Caco-2 (cell line): ENCODE measurements at places on chromosomes 5 and 9. TPM values are rescaled to one million over a fixed set of nuclear protein-coding genes. Genes with fewer than 3 reads are reported as not detected.

DNA sequence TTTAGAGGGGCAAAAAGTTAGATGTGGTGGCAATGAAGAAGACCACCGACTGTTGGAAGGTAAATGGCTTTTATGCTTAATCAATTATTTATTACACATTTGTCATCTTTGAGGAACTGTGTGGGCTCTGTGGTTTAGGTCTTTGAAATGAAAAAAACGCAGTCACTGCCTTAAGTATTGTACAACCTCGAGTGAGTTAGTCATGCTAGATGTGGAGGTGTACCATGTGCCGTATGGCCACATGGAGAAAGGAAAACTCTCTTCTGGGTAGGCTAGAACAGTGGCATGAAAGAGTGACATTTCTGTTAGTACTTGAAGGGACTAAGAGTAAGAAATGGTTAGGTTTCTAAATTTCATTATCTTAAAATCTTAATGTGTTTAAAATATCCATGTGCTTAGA, 166.1 kb downstream of the HACD4 start:
- no peak overlapping the region for H3K4me3 ChIP-seq
- DNase-seq, result no peak
- no peak overlapping the region for H3K27ac ChIP-seq
- peaks cover 6% of the 10 kb centered on the region; the same call in 1 of the 2 replicates for H3K4me1 ChIP-seq
- H3K36me3 ChIP-seq, result no peaks in the 10 kb centered on the region
- no peaks in the 10 kb centered on the region for H3K27me3 ChIP-seq

MLLT3 gene
- 22.0 and 24.4 TPM in 2 replicates for total RNA-seq

GRCh38 chr5:38948501-38948900, 102.7 kb downstream of the OSMR start:
- no peak for DNase-seq
- H3K36me3 ChIP-seq, result peaks cover 4% of the 10 kb centered on the region
- H3K4me3 ChIP-seq, result no peak overlapping the region
- no peaks in the 10 kb centered on the region for H3K4me1 ChIP-seq

NTRK2 gene
- not detected in 2 replicates for total RNA-seq

LCN10 gene
- not detected in 2 replicates for total RNA-seq

GM2A gene
- 27.6 and 28.0 TPM in 2 replicates for total RNA-seq

- H3K4me3 ChIP-seq, result no peak overlapping the region
- no peak overlapping the region for H3K27ac ChIP-seq
- no peaks in the 10 kb centered on the region for H3K36me3 ChIP-seq
- H3K27me3 ChIP-seq, result no peaks in the 10 kb centered on the region
- no peak for DNase-seq
Observed at GRCh38 chr5:162496100-162496808, 428.7 kb downstream of the GABRG2 start.

DNA sequence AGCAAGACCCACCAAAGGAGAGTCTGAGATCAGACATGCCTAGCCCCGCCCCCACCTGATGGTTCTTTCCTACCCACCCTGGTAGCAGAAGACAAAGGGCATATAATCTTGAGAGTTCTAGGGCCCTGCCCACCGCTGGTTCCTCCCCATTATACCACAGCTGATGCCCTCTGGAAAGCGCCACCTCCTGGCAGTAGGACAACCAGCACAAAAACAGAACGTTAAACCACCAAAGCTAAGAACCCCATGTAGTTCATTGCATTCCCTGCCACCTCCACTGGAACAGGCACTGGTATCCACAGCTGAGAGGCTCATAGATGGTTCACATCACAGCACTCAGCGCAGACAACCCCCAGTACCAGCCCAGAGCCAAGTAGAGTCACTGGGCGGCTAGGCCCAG, 81.2 kb upstream of the TRPC7 start:
- no peak overlapping the region for H3K4me3 ChIP-seq
- H3K36me3 ChIP-seq, result no peaks in the 10 kb centered on the region
- DNase-seq, result no peak
- no peaks in the 10 kb centered on the region for H3K4me1 ChIP-seq
- H3K27me3 ChIP-seq, result no peaks in the 10 kb centered on the region
- no peak overlapping the region for H3K27ac ChIP-seq

DNA sequence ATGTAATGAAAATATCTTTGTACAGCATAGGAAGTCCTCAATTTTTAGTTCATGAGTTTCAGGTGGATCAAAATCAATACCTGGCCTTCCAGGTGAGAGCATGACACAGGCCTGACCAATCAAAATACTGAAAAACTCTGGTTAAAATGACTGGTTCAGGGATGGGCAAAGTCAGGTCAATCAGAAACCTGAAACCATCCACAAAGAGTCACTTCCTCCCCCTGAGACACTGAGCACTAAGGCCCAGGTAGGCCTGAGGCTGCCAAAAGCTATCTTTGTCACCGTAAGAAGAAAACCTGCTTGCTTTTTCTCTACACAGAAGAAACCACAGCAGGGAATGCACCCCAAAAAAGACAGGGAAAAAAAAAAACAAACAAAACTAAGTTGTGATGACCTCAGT, 444.8 kb downstream of the TLR4 start:
- DNase-seq, result no peak
- no peak overlapping the region for H3K4me3 ChIP-seq
- H3K27me3 ChIP-seq, result no peaks in the 10 kb centered on the region
- no peaks in the 10 kb centered on the region for H3K36me3 ChIP-seq
- no peaks in the 10 kb centered on the region for H3K4me1 ChIP-seq
